CD4-positive, CD25-positive, alpha-beta regulatory T cell (primary cell): ENCODE measurements at places on chromosomes 6 and 20.

DNA sequence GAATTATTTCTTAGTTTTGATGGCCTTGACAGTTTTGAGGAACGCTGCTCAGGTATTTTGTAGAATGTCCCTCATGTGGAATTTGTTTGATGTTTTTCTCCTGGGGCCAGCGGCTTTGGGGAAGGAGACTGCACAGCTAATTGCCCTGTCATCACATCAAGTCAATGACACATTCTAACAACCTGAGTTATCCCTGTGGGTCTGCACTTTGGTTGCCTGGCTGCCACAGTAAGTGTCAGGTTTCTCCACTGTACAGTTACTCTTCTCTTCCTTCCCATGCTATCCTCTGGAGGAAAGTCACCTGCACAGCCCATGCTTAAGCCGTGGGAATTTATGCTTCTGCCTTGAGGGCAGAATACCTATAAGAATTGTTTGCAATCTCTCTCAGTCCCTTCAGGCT, 1.4 kb upstream of the TREML4 start:
- no peak for DNase-seq

DNA sequence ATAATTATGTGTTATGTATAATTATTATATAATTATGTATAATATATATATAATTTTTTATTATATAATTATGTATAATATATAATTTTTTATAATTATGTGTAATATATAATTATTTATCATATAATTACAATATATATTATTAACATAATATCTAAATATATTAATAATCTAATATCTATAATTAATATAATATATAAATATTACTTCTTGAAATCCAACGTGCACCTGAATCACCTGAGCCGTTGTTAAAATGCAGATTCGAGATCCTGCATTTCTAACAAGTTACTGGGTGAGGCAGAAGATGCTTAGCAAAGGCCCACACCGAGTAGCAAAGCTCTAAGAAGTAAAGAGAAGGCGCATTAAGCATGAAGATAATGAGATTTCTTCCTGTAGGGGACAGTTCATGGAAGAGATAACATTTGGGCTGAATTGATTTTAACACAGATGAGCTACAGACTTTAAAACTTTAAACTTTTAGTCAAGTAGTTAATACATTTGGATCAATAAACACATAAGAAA, 406.4 kb upstream of the PLCB4 start:
- peak; percentile 3 for DNase-seq

GRCh38 chr6:84669945-84670344, 94.5 kb downstream of the TBX18 start:
- no peak for DNase-seq

GRCh38 chr20:11755071-11755841, 162.4 kb upstream of the BTBD3 start:
- DNase-seq = no peak

DNA sequence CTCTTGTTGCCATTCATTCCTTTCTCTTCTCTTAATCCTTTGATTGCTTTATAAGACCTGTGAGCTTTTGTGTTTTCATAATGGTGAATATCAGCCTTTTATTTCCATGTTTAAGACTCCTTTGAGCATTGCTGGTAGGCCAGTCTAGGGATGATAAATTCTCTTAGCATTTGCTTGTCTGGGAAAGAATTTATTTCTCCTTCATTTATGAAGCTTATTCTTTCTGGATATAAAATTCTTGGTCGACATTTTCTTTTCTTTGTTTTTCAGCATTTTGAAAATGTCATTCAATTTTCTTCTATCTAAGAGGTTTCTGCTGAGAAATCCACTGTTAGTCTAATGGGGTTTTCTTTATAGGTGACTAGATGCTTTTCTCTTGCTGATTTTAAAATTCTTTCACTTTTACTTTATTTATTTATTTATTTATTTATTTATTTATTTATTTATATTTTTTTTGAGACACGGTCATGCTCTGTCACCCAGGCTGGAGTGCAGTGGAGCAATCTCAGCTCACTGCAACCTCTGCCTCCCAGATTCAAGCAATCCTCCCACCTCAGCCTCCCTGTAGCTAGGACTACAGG, 15.0 kb downstream of the ARFGEF3 start:
- DNase-seq = no peak

DNA sequence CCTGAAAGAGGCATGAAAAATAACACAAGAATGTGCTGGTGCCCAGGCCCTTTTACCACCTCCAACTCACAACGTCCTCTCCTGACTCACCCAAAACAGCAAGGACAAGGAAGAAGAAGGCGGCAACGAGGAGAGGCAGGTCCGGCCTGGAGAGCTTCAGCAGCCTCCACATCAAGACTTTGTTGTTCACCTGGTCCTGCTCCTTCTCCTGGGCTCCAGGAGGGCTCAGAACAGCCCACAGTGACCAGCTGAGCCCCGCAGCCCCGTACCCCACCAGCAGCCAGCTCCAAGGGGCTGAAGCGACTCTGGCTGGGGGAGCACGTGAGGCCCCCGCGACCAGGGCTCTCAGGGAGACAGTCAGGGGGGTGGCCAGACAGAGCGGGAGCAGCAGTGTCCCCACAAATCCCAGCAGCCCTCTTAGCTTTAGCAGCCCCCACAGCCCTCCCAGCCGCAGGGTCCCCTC, 857 bp downstream of the TAP2 start:
- no peak for DNase-seq

- DNase-seq = no peak
These were observed 18.0 kb downstream of the ADRM1 start for GRCh38 chr20:62320581-62321354.
